Stimulated activated CD4-positive, alpha-beta T cell treated with anti-CD3 and anti-CD28 coated beads, Interleukin-4, amount 100 ng/mL, for 24 hours (primary cell): ENCODE measurements at places on chromosomes 16 and 17.

DNA sequence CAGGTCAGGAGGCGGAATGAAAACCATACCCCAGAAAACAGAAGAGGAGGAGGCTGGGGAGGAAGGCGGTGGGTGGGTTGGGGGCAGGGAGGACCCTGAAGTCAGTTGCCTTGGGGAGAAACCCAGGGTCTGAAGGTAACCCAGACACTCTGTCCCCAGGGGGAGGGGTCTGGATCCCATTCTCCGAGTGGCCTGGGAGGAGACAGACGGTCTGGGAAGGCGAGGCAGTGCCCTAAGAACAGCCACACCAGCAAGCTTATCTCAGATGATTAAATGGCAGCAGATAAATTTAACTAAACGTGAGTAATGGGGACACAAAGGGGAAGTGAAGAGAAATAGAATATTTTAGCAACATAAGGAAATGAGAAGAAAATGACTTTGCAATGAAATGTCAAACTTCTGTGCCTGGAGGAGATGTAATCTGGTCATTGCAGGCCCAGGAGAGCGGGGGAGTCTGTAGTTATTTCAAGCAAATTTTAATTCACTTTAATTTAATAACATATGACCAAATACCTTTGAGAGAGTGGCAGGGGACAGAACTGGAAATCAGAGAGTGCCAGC is 21.4 kb upstream of the ZFP90 start:
- no peak for DNase-seq

DNA sequence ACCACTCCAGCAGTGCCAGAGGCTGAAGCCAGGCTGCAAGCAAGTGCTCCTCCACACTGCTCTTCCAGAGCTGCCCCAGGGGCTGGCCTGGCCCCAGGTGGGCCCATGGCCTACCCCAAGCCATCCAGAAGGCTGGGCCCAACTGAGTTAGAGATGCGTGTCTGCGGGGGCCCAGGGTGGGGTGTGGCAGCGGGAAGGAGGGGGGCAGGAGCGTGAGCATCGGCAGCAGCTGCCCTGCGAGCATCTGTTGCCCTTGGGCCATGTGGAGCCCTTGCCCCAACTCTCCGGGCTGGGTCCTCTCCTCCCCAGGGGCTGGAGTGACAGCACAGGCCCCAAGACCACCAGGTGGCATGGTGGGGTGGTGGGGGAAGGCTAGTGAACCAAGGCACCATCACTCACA is 7.3 kb upstream of the SREBF1 start:
- no peak for DNase-seq

- DNase-seq: no peak
Measured at GRCh38 chr16:29154088-29154487, 169.2 kb downstream of the LAT start.

GRCh38 chr17:40323391-40324381 is 14.7 kb downstream of the RARA start:
- DNase-seq: peak; percentile 64

GRCh38 chr16:7680296-7680695 is 347.7 kb downstream of the RBFOX1 start:
- DNase-seq: no peak

DNA sequence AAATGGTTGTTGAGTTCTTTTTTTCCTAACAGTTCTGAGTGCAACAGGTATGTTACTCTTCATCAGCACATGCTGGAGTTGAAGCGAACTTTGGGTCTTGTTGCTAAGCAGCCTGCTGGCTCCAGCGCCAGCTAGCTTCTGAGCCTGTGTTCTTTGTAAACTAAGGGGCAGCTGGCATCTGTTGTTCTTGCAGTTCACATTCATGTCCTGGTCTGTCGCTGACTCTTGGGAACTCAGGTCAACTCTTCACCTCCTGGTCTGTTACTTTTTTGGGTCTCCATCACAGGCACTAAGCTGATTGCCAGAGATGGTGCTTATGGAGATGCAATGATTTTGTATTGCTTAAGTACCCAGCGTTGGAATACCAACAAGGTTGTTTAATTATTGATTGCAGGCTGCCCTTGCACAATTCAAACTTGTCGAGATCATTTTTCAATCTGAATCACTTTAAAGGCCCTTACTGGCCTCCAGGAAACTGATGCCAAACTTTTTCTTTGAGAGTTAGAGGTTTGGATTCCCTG is 40.9 kb downstream of the USP10 start:
- DNase-seq: no peak
